HL-60 (cell line): ENCODE measurements at places on chromosomes 5 and 9.

GRCh38 chr9:35555246-35555701, 49.8 kb upstream of the TESK1 start:
- DNase-seq = no peak

GRCh38 chr9:4196376-4196775, 103.5 kb downstream of the GLIS3 start:
- DNase-seq = no peak

DNA sequence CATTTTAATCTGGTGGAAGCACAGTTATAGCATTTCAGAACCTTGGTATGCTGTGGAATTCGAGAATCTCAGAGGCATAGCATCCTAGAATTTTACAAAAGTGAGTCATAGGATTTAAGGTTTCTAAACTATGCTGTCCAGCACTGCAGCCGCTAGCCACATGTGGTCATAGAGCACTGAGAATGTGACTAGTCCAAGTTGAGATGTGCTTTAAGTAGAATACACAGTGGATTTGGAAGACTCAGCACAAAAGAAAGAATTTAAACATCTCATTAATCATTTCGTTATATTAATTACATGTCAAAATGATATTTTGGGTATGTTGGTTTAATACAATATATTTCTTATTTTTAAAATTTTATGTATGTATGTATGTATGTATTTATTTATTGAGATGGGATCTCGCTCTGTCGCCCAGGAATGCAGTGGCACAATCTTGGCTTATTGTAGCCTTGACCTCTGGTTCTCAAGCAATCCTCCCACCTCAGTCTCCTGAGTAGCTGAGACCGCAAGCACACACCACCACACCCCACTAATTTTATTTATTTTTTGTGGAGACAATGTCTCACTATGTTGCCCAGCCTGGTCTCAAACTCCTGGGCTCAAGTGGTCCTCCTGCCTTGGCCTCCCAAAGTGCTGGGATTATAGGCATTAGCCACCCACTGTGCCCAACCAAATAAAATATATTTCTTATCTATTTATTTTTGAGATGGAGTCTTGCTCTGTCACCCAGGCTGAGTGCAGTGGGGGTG, 20.4 kb upstream of the RPS14 start:
- no peak for DNase-seq

- no peak for DNase-seq
Observed at GRCh38 chr5:122401976-122402725, 90.1 kb downstream of the SNCAIP start.

DNA sequence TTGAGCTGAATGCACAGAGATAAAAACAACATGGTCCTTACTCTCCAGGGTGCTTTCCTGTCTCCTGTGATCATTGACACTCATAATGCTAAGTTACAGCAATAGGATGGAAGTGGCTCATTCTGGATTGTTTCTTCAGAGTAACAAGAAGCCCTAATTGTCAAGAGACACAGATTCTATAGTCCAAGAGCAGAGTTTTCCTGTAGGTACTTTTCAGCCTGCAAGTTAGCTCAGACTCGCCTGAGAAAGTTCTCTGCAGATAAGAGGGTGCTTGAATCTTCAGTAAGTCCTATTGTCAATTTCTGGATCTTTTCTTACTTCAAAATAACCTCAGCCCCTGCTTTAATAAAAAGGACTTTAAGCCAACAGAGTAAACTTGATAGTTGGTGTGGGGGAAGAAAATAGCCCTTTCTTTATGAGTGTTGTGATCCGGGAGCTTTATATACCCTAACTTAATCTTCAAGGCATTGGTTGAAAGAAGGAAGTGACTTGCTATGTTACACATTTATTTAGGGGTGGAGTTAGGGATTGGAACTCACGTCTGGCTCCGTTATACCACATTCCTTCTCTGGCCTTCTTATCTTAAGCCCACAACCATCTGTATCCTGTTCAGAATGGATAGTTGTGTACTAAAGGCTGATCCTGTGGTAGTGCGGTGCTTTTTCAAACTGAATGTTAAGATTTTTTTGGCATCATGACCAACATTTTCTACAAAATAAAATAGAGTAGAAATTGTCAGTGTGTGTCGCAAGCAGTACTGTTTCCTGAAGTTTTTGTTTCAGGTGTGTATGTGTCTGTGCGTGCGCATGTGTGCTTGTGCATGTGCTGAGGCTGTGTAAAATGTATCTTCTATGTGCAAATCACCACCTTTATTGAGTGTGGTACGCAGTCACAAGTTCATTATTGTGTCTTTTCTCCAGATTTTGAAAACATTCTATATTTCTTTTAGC, 173.9 kb downstream of the WDR70 start:
- peak; percentile 58 for DNase-seq

DNA sequence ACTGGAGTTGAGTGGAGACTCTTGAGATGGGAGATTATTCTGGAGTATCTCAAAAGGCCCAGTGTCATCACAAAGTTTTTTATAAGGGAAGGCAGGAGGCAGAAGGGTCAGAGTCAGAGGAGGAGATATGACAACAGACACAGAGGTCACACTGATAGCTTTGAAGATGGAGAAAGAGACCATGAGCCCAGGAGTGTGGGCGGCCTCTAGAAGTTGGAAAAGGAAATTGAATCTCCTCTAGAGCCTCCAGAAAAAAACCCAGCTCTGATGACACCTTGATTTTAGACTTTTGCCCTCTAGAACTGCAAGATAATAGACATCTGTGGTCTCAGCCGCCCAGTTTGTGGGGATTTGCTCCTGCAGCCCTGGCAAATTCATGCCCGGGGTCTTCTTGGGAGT, 64.8 kb upstream of the SPTLC1 start:
- no peak for DNase-seq

GRCh38 chr9:123360161-123361085, 4.4 kb downstream of the CRB2 start:
- DNase-seq = no peak

GRCh38 chr9:76336027-76336426, 58.2 kb downstream of the RFK start:
- DNase-seq = no peak

GRCh38 chr9:71962328-71962727, 50.9 kb downstream of the C9orf85 start:
- no peak for DNase-seq

GRCh38 chr5:36052538-36052937, 14.1 kb downstream of the UGT3A2 start:
- no peak for DNase-seq

DNA sequence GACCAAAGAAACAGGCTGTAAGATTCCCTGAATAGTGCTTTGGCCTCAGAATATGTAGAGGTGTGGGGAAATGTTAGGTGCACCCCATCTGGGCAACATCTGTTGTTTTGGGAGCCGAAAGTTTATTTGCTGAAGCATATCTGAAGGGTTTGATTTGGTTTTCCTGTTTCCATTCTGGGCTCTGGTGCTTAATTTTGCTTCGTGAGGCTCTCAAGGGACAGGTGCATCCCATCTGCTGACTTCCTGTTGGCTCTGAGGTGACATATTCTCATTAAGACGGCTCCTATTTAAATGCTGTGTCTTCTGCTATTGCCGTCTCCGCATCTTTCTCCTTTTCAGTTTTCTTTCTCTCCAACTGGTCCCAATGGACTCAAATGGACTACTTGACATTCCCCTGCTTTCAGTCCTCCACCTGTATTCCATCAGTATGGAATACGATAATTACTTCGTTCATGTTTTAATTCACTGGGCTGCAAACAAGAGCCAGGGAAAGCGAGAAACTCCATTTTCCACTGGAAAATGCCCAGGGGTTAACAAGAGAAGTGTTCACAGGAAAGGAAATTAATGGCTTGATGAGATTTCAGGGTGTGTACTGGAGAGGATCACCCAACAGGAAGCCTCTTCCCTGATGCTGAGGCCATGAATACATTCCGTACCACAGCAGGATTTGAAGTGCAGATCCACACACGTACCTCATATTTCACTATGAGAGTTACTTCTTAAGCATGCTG, 104.0 kb downstream of the MTX3 start:
- no peak for DNase-seq

GRCh38 chr9:122672481-122672880, 2.4 kb upstream of the OR1L3 start:
- DNase-seq = no peak

- DNase-seq = no peak
Observed at GRCh38 chr9:124122813-124123462, 111.4 kb downstream of the LHX2 start.
